ENCODE measurements at places on chromosomes 4 and X.

DNA sequence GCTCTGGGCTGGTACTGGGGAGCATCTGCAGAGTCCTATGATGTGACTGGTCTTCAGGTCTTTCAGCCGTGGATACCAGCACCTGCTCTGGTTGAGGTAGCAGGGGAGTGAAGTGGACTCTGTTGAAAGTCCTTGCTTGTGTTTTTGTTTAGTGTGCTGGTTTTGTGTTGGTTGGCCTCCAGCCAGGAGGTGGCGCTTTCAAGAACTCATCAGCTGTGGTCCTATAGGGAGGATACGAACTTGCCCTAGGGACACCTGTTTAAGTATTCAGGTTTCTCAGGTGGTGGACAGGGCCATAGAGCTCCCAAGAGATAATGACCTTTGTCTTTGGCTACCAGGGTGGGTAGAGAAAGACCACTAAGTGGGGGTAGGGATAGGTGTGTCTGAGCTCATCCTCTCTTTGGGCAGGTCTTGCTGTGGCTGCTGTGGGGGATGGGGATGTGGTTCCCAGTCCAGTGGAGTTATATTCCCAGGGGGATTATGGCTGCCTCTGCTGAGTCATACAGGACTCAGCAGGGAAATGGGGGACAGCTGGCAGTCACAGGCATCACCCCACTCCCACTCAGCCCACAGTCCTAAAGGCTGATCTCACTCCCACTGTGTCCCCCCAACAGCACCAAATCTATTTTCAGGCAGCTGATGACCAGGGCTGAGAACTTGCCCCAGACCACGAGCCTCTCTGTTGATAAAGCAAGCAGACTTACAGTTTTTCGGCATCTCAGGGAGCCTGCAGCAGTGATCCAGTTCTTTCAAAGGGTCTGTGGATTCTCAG is 24.1 kb downstream of the MSMO1 start:
- DNase-seq, result no peak

DNA sequence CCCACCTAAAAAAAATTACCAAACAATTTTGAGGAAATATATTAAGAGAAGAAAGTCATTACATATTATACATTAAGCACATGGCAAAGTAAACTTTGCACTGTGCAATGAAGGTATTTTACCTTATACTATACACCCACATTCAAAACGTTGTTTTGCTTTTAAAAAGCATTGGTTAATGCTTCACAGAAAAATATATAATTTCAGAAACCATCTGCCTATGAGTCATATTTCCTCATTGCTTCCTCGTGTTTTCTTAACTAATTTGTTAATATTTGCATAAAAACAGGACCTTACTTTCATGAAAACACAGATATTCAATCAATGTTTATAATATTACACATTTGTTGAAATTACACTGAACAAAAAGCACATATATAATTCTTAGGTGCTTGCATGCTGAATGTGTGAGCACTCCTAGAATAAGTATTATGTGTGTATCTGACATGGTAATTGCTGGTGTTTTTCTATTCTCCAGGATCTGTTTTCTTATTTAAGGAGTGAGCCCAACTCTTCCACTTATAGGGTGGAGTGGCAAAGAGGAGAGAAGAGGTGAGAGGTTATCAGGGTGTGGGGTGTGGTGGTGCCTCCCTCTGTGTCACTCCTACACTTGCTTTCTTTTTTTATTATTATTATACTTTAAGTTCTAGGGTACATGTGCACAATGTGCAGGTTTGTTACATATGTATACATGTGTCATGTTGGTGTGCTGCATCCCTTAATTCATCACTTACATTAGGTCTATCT is 95.1 kb upstream of the IQCM start:
- DNase-seq, result no peak

- DNase-seq, result no peak
These were observed 42.8 kb upstream of the PRKG2 start for GRCh38 chr4:81257816-81258215.

DNA sequence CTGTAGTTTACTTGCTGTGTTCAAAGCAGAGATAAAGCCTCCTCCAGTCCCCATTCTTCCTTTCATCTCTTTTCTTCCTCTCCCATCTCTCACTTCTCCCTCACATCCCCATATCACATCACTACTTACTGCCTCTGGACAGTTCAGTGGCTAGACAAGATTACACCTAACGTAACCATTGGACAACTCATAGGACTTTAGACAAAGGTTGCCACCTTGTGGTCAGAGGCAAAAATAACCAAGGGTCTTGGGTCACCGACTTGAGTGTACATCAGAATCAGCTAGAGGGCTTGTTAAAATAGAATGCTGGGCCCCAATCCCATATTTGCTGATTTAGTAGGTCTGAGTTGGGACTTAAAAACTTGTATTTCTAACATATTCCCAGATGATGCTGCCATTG is 109.3 kb upstream of the DGKK start:
- DNase-seq, result peak; percentile 1

DNA sequence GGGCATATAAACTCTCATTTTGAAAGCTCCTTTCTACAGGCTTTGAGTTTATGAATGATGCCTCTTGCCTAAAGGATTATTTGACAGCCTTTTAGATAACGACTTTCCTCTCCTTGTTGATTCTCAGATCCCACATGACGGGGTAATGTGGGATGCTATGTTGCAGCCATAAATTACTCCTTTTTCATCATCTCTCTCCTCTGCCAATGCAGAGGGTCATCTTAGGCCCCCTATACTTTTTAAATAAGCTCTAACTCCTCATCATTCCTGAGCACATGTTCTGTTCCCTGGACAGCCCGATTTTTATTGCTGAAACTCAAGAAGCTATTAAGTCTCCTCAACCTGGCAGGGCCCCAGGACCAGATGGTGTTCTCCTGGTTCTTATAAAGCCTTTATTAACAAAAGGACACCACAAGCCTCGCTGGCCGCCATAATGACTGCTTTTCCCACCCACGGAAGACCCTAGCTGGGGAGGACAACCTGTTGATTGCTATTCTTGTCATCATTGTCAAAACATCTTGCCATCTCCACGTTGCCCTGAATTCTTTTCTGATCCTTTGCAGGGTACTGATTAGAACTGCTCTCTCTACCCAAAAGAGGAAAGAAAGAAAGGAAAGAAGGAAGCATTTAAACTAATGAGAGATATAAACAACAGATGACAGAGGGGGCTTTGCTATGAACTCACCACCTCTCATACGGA is 150.7 kb downstream of the DHX15 start:
- DNase-seq, result no peak

DNA sequence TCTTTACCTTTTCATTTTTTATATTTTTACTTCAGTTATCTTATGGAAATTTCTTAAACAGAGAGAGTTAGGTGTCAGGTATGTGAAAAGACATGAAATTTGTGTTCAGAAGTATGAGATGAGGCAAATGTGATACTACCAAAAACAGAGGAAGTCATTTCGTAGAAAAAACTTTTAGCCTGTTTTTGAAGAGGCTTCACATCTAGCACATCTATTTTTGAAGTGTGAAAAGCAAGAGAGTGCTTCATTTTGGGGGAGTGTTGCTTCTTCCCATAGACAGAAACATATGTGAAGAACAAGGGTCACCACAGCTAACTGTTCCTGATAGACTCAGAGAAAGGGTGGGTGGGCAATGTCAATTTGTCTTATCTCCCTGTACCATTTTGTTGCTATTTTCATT is 125.3 kb downstream of the TET2 start:
- DNase-seq, result no peak

- DNase-seq, result no peak
These were observed 17.5 kb upstream of the UGDH start for GRCh38 chr4:39544580-39545315.

DNA sequence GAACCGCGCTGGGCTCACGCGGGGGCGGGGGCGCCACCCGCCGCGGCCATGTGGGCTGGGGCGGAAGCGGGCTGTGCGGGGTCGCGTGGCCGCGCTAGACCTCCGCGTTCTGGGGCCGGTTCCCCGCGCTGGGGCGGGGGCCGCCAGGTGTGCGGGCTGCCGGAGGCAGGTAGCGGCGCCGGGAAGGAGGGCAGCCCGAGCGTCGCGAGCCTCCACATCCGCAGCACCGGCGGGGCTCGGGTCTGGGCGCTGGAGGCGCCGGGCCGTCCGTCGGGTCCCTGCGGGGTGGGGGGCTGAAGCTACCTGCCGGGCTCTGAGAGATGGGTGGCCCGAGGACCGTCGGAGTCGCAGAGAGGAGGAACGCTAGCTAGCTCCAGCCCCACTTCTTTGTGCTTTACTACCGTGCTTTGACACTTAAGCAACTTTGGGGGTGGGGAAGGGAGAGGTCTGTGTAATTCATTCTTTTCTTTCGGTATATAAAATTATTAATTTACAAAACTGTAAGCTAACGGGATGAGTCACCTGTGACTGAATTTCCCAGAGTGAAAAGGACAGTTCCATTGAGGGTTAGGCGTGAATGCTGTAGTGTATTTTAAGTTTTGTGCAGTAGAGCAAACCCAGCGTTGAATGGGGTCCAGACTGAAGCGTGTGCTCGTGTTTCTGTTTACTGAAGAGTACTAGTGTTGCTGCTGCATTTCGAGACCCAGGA is 689 bp downstream of the METAP1 start:
- DNase-seq, result no peak

DNA sequence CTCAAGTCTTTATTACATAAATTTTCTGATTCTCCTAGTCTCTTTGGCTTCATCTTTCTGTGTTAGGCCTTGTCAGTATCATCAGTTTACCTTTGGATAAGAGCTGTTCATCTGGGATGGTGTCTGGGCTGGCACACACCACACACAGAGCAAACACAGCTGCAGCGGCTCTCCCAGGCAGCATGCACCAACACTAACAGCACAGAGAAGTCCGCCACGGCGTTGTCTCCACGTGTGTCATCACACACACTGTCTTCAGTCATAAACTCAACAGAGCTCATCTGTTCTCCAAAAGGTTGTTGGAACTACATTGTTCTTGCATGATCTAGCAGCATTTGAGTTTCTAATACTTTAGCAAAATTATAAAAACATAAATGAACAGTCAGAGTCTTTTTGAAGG is 851.9 kb upstream of the FRG1 start:
- DNase-seq, result no peak

- DNase-seq, result no peak
These were observed 12.0 kb downstream of the RPS6KA6 start for GRCh38 chrX:84175958-84176357.

- DNase-seq, result peak; percentile 18
These were observed 893 bp downstream of the RLIM start for GRCh38 chrX:74613370-74614092.

GRCh38 chr4:25290490-25291067 is 22.0 kb upstream of the ZCCHC4 start:
- no peak for DNase-seq

DNA sequence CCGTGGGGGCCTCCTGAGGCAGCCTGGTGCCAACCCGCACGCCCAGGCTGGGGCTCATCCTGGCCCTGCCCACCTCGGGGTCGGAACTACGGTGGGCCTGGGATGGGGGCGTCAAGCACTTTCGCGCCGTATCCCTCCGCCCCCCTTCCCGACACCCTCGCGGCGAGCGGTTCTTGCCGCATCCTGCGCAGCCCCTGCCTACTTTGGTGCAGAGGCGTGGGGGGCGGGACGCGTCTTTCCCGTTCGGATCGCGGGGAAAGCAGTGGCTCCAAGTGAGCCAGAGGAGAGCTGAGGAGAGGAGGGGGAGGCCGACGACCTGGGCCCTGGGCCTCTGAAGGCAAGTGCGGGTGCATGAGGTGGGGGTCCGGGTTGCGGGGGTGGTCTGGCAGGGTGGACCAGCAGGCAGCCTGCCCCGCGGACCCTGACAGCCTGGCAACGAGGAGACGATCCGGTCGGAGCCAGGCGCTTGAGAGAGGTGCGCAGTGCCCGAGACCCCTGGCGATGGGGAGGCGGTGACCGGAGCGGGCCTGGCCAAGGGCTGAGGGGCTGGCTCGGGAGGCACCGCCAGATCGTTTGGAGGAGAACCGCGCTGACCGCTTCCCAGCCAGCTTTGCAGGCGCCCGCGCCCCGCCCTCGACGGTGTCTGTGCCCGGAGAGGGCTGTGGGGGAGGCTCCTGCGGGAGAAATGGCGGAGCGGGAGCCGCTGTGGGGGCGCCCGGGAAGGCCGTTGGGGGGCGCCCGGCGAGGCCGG is at the start of gene GPRASP2:
GPRASP2 (plus strand) TSS at position 233 of the 751 bp plus-strand sequence. CDS start 2,422 bp downstream, outside the sequence.
- no peak for DNase-seq

DNA sequence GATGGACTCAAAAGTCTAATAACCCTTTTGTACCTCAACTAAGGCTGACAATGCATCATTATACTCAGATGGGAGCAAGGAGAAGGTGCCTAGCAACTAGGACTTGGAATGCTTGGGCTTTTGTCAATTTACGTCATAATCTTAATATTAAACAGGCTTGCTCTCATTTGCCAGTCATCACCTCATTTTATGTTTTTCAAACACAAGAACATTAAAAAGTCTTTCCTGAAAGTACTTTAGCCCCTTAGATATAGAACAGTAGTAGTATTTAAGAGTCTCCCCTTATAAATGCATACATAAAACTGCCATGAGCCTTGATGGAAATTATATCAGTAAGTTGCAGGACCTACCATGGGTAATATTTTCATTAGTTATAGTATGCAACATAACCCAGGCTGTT is 150.7 kb upstream of the INTU start:
- DNase-seq, result no peak

All from HTR-8/SVneo (cell line).